ENCODE measurements at places on chromosomes 12 and 14.

DNA sequence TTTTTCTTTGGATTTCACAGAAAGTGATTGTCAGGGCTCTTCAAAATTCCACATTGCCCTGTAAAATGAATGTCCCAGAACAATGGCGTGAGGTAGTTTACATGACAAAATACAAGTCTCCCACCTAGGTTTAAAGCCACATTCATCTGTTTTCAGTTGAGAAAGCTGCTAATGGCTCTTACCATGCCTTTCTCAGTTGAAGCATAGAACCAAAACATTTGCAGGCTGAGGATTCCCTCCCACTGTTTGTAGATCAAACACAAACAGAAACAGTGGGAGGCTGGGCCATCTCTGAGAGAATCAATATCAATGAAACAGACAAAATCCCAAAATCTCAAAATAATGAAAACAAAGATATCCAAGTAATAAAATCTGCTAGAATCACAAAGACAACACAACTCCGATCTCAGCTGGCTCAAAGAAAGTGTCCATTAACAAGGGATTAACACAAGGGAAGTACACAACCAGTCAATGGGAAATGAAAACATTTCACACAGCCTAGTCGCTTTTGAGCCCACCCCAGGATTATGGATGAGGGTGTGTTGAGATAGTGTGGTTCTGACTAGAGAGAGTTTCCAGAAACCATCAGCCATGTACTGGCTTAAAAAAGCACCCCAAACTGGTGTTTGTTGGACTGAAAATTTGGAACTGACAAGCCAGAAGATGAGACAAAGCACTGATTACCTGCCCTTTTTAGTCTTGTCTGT is 54.5 kb upstream of the TMEM260 start:
- DNase-seq: no peak

- peak; percentile 85 for DNase-seq
These were observed 4.4 kb downstream of the REM2 start for GRCh38 chr14:22887260-22887989.

DNA sequence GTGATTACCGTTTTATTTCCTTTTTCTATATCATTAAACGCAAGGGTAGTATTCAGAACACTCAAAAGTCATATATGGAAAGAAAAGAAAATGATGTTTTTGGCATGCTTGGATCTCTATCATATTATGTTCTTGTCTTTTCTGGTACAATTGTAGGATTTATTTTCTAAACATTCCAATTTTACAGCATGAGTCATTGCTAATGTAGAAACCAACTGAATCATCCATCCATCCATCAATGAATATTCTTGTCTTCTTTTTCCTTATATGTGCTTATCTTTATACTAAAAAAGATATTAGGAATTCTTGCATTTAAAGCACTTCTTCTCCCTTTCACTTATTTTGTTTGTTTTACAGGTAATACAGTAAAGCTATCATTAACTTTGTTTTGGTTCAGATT is 20.4 kb upstream of the AMIGO2 start:
- no peak for DNase-seq

DNA sequence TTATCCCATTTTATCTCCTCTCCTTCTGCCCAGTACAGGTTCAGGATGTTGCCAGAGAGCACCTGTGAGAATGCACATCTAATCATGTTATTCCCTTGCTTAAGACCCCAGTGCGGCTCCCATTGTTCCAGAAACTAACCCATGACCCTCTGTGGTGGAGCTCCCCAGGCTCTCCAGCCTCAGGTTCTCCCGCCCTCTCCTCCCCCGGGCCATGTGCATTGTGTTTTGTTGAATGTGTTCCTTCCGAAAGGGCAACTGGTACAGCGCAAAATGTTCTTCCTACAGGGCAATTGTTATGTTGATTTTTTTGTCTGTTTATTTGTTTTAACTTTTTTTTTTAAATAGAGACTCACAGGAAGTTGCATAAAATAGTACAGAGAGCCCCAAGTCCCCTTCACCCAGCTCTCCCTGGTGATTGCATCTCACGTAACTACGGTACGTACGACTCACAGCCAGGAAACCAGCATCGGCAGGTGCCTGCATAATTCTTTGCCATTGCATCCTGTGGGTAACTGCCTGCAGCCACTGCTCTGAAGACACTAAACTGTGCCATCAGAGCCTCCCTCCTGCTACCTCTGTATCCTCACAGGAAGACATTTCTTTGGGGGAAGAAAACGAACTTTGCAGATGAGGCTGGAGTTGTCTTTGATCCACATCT is 31.2 kb downstream of the TMEM132C start:
- DNase-seq: peak; percentile 4

- peak; percentile 15 for DNase-seq
These were observed 163.6 kb upstream of the TBX3 start for GRCh38 chr12:114847441-114848035.

DNA sequence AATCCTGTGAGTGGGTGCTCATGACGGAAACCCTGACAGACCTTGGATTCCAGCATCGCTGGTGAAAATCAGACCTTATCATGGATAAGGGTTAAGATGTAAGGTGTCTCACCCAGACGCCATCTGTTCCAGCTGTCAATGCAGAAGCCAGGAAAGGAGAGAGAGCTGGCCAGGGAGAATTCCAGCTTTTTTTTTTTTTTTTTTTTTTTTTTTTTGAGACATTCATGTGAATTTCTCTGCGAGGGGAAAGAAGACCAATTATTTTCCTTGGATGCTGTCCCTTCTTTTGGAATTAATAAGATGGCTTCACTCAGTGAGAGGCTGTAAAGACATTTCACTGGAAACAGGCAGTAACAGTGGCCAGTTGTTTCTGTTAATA is 1.8 kb downstream of the TRAF3 start:
- peak; percentile 61 for DNase-seq

DNA sequence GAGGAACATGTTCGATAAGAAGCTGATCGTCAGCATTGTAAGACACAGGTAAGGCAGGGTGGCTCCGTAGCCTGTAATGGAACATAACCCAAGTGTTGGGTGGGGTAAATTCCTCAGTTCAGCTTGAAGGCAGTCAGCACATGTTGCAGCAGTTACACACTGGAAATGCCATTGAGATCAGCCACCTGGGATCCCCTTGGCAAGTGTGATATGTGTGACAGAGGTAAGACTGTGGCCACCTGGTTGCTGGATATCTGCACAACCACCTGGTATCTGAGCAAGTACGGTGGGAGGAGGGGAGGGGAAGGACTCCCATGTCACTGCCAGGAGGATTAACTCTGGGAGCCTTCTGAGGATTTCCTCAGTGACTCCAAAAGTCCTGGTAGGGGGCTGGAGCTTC is 158.0 kb upstream of the CAND1 start:
- DNase-seq: peak; percentile 52

DNA sequence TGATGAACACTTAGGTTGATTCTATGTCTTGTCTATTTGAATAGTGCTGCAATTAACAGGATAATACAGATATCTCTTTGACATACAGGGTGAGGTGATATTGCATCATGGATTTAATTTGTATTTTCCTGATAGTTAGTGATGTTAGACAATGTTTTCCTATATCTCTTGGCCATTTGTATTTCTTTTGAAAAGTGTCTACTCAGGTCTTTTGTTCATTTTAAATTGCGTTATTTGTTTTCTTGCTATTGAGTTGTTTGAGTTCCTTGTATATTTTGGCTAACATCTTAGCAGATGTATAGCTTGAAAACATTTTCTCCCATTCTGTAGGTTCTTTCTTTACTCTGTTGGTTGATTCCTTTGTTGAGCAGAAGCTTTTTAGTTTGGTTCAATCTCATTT is 460.6 kb downstream of the CCDC91 start:
- DNase-seq: no peak
